Osteocyte (in vitro differentiated cells): ENCODE measurements at places on chromosomes 11 and 22. TPM values are rescaled to one million over a fixed set of nuclear protein-coding genes. Genes with fewer than 3 reads are reported as not detected.

DNA sequence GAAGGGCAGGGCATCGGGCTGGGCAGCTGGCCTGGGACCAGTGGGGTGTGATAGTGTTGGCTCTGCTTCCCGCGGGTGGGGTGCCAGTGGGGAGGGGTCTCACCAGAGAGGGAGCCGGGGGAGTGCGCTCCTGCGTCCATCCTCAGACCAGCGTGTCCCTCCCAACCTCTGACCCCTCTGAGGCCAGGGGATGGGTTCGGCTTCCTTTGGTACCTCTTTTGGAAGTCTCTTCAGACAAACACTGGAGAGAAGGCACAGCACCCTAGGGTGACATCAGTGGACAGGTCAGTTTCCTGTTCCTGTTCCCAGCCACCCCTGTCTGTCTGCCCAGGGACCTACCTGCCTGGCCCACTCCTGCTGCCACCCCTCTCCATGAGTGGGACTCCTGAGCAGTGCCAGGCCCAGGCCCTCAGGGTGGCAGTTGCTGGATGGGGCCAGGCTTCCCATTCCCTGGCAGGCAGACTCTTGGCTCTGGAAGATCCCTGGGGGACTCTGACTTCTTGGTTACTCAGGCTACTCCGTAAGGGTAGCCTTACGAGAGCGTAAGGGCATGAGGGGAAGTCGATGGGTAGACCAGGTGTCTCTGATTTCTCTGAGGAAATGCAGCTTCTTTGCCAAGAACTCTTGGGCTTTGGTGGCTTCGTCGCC lies 2.6 kb downstream of the TAGLN start:
- H3K4me1 ChIP-seq, result peaks cover 74% of the 10 kb centered on the region
- DNase-seq, result no peak
- peak overlapping the region; percentile 92 for H3K27ac ChIP-seq
- H3K27me3 ChIP-seq, result no peaks in the 10 kb centered on the region
- H3K4me3 ChIP-seq, result peak overlapping the region; percentile 82

DNA sequence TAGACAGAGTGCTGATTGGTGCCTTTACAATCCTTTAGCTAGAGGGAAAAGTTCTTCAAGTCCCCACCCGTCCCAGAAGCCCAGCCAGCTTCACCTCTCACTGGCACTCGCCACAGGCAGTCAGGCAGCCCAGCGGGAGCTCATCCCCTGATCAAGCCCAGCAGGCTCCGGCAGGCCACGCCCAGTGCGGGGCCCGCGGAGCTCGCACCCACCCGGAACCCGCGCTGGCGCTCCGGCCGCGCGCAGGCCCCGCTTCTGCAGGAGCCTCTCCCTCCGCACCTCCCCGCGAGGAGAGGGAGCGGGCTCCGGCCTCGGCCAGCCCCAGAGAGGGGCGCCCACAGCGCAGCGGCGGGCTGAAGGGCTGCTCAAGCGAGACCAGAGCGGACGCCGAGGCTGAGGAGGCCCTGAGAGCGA lies 202.4 kb upstream of the PDGFD start:
- peaks cover 2% of the 10 kb centered on the region for H3K4me1 ChIP-seq
- no peak for DNase-seq
- peaks cover 10% of the 10 kb centered on the region for H3K27me3 ChIP-seq
- H3K27ac ChIP-seq, result no peak overlapping the region
- H3K4me3 ChIP-seq, result no peak overlapping the region
- no peaks in the 10 kb centered on the region for H3K36me3 ChIP-seq

DNA sequence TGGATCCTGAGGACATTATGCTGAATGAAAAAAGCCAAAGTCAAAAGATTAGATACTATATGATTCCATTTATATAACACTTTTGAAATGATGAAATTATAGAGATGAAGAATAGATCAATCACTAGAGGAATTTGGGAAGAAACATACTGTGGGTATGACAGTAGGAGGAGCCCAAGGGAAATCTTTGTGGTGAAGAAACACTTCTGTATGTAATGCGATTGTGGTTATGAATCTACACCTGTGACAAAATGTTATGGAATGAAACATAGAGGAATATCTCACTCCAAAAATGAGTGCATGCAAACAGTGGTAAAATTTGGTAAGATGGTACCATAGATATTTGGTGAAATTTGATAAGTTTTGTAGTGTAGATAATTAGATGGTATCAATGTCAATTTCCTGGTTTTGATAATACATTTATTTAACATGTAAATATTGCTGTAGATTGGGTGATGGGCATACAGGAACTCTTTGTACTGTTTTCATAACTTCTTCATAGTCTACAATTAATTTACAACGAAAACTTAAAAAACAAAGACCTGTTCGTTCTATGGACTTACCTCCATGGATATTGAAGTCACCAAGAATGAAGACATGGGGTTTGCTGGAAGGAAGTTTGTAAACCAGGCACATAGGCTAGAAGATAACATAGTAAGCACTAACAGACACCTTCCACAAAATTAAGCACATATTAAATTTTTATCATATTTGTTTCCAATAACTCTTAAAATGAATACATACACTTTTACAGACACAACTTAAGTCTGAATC lies 11.5 kb downstream of the MRGPRX1 start:
- no peak overlapping the region for H3K27ac ChIP-seq
- peaks cover 3% of the 10 kb centered on the region for H3K27me3 ChIP-seq
- H3K4me3 ChIP-seq, result no peak overlapping the region
- no peaks in the 10 kb centered on the region for H3K4me1 ChIP-seq
- DNase-seq, result no peak

Gene PHF5A
- total RNA-seq, result 29.0 and 30.9 TPM in 2 replicates

Gene CTSF
- total RNA-seq, result not detected in 2 replicates

Gene OR52I1
- total RNA-seq, result not detected in 2 replicates

Gene GLYATL1
- not detected in 2 replicates for total RNA-seq
